ENCODE measurements at places on chromosomes 1 and 21.

DNA sequence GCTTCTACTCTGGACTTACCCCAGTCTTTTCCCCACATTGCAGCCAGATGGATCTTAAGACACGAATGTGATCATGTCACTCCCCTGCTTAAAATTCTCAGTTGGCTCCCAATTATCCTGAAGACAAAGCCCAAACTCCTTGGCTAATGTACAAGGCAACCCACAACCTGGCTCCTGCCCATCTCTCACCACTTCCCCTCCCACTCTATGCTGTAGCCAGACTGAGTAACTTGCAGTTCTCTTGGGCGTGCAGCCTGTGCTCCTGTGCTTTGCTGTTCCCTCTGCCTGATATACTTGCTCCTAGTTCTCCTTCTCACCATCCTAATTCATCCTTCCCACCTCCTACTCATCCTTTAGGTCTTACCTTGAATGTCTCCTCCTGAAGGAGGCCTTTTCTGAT is 56.2 kb downstream of the LGR6 start:
- no peak for DNase-seq

- DNase-seq, result no peak
Measured at GRCh38 chr1:223337174-223337869, 26.7 kb downstream of the SUSD4 start.

GRCh38 chr1:198486903-198487302 is 53.6 kb downstream of the ATP6V1G3 start:
- no peak for DNase-seq

DNA sequence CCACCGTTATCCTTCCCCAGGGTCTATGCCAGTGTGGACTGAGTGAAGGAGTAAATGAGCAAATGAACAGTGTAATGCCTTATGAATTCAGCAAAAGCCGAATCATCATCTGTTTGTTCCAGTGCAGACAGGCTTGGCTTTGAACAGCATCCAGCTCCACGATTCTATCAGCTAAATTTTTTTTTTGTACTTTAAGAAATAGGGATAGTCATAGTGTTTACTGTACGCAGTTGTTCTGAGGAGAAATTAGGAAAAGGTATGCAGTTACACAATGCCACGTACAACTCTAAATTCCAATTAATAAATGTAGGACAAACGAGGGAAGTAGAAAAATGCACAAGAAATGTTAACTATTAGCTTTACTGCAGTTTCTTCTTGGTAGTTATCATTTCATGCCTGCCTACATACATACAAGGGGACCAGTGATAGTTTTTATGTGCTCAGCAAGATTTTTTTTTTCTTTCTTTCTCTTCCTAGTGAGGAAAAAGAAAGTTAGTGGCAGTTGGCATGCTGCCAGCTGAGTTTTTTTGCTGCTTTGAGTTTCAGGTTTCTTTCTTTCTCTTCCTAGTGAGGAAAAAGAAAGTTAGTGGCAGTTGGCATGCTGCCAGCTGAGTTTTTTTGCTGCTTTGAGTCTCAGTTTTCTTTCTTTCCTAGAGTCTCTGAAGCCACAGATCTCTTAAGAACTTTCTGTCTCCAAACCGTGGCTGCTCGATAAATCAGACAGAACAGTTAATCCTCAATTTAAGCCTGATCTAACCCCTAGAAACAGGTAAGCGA is at the start of gene IFI44L:
Gene IFI44L (plus strand): TSS at position 646 of the 777 bp plus-strand sequence. CDS start 7,468 bp downstream, outside the sequence.
- DNase-seq, result peak; percentile 59

GRCh38 chr1:171420810-171421209 is 64.5 kb upstream of the PRRC2C start:
- DNase-seq, result no peak

GRCh38 chr1:221517961-221518360 is 223.9 kb downstream of the DUSP10 start:
- no peak for DNase-seq

- no peak for DNase-seq
Measured at GRCh38 chr1:76957961-76958360, 90.7 kb downstream of the ST6GALNAC5 start.

DNA sequence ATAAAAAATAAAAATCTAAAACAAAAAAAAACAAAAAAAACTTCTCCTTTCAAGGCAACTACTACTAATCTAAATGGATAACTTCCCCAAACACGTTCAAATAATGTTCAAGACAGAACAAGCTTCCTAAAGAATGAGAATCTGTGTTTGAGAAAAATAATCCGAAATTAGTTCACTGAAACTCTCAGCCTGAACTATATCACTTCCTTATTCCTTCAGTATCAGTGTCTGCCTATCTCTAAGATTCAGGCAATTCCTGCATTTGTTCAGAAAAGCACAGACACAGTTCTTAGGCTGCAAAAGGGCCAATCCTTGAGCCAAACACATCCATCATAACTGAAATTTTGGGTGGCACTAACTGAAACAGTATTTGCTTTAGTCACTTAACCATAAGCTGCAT is 22.4 kb downstream of the DSTYK start:
- no peak for DNase-seq

- peak; percentile 11 for DNase-seq
Measured at GRCh38 chr1:53681977-53682685, 56.8 kb downstream of the GLIS1 start.

DNA sequence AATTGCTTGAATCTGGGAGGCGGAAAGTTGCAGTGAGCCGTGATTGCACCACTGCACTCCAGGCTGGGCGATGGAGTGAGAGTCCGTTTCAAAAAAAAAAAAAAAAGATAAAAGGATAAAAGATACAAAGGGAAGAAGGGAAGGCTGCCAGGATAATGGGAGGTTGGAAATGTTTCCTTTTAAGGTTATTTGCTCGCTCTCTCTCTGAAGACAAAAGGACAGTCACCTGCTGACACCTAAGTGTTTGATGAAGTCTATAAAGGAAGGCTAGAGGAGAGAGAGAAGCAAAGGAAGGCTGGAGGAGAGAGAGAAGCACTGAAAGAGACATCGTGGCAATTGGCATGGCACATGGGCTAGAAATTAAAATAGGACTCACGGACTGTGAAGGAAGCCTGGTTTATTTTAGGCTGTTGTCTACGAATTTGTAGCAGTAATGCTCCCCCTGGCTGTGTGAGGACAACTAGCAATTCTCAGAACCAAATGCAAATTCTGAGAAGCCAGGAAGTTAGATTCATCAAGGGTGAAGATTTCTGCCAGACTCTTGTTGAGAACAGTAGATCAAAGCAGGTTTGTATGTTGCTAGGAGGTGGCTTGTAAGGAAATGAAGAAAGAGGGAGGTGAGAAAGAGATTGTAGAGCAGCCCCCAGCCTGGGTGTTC is 154.2 kb downstream of the ZP4 start:
- no peak for DNase-seq

DNA sequence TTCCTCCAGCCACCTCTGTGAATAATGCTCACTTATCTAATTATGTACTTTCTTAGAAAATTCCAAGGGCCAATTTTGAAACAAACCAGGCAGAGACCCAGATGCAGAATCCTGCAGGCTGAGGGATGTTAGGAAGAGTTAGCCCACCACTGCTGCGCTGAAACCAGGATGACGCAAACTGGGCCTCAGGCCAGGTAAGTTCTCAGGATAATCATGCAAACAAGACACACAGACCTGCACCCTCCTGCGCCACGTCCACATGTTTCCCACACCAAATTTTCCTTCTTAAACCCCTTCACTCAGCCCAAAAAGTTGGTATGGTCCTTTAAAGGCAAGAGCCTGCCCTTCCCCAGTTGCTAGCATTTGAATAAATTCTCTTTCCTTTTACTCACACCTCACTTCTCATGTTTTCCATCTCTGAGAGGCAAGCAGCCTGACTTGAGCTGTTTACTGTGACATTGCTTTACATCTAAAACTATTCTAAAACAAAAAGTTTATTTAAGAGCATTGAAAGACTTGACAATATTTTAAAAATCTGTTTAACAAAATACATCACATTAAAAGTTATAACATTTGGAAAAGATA is 887.1 kb downstream of the LRRIQ3 start:
- DNase-seq, result no peak

DNA sequence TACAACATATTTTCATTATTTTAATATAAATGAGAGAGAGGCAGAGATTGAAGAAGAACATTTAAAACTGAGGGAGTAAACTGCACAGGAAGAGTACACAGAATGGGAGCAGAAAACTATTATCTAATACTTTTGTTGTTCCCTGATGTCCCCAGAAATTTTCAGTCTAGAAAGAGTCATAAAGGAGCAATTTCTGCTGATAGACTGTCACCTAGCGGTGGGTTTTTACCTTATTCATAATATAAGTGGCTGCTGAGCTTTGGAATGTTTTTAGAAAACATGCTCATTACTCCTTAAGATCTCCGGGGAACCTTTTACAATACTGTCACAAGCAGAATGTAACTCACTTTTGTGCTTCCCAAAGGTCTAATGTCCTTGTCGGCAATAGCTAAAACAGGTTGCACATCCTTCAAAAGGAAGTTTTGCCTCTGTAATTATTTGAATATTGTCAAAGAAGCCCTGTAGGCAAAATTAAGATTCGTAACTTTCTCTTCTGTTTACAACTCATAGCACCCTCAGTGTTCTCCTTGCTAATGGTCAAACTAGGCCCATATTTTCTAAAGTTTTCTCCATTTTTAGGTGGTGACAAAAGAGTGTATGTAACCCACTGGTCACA is 4.9 kb upstream of the NPL start:
- DNase-seq, result peak; percentile 6

- DNase-seq, result no peak
Measured at GRCh38 chr1:207156095-207156494, 52.1 kb downstream of the C4BPA start.

GRCh38 chr1:226590614-226591013 is 42.0 kb downstream of the STUM start:
- no peak for DNase-seq

DNA sequence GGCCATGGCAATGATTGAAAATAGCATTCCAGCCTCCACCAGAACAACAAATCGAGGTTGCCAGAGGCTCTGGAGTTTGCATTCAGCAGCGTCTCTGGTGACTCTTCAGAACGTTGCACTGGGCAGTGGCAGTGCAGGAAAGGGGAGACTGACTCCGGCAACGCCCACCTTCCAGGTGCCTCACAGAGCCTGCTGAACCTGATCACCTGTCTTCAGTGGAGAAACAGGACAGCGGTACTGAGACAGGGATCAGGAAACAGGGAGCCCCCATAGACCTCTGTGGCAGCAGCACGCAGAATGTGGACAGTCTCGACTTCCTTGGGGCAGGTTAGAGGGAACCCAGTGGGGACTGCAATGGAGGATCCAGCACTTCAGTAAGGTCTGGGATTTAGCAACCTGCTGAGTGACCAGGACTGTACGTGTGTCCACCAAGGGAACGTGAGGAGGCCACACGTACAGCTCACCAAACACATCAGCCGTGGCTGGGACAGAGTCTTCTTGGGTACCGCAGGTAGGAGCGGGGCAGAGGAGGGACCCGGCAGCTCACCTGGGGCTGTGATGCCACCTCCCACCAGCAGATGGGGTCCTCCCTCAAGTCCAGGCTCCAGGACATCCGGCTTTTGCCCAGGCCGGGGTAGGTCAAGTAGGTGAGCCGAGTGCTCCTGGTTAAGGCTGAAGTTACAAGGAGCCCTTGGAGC is 128.6 kb downstream of the PRDM2 start:
- no peak for DNase-seq

- DNase-seq, result no peak
Measured at GRCh38 chr1:24770881-24771280, 25.6 kb downstream of the CLIC4 start.

DNA sequence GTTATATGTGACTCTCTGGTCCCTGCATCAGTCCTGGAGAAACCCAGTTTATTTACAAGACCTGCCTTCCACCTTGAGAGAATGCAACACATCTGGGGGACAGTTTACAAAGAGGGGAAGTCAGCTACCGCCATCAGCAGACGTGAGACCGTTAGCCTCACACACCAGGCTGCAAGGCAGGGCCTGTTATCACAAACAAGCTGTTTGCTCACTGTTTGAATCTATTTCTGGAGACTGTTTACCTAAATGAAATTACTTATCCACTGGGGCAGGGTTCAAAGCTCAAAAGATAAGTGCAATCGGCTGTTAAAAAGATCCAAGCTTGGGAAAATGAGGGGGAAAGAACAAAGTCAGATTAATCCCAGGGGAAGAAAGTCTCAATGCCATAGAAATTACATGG is 134.4 kb downstream of the ZNF281 start:
- no peak for DNase-seq

DNA sequence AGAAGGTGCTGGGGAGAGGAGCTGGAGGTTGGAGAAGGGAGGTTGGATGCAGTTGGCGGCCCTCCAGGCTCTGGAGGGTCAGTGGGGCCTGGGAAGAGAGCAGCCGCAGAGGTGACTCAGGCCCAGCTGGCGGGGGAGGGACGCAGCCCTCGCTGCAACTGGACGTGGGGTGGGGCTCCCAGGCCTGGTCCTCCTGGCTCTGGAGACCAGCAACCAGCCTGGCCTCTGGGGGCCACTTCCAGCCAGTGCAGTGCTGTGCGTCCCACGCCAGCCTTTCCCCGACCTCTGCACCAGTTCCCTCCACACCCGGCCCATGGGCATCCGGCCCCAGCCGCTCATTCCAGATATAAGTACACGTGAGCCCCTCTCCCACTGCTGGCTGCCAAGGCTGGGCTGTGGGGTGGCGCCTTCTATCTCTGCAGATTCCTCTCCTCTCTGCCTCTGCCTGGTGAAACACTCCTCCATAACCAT is 38.0 kb upstream of the COL18A1 start:
- no peak for DNase-seq

GRCh38 chr1:165487921-165488320 is 43.0 kb upstream of the RXRG start:
- no peak for DNase-seq

DNA sequence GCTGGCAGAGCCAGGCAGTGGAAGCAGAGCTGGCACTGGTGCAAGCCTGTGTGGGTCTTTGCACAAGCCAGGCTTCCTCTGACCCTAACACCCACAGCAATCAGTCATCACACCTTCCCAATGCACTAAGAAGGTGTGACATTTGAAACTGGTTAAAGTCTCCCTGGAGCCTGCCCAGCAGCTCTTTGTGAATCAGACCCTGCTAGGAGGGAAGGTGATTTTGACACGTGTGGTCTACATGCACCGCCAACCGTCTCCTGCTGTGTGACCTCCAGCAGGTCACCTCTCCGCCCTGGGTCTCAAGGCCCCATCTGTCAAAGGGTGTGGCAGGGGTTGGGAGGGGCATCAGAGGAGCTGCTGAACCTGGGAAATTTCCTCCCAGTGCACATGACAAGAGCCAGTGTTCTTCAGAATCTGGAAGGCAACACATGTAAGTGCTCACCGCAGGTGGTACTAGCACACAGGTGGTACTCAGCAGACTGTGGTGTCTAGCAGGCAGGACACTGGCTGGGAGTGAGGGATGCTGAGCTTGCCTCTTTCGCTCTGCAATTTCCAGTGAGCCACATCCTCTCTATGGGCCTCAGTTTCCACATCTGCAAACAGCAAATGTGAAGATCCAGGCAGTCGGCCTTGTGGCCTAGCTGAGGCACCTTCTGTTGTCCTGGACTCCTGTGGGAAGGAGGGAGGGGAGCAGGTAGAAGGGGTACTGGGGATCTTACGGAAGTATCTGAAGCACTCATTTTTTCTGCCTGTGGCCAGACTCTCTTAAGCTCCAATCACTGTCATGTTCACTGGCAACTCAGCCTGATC is 123.2 kb downstream of the DMRTB1 start:
- DNase-seq, result no peak

GRCh38 chr1:113783254-113784103 is 24.2 kb upstream of the PHTF1 start:
- peak; percentile 16 for DNase-seq

- no peak for DNase-seq
Measured at GRCh38 chr1:17991996-17992395, 115.6 kb upstream of the IGSF21 start.

GRCh38 chr1:50724626-50725286 is 235.3 kb downstream of the FAF1 start:
- no peak for DNase-seq

GRCh38 chr1:47479664-47480063 is 41.8 kb downstream of the FOXD2 start:
- DNase-seq, result no peak

GRCh38 chr1:179731643-179732042 is 11.4 kb upstream of the FAM163A start:
- DNase-seq, result no peak

All from activated T-cell treated with anti-CD3 and anti-CD28 coated beads for 4 hours (primary cell).